ENCODE measurements at places on chromosomes 12 and 14.

DNA sequence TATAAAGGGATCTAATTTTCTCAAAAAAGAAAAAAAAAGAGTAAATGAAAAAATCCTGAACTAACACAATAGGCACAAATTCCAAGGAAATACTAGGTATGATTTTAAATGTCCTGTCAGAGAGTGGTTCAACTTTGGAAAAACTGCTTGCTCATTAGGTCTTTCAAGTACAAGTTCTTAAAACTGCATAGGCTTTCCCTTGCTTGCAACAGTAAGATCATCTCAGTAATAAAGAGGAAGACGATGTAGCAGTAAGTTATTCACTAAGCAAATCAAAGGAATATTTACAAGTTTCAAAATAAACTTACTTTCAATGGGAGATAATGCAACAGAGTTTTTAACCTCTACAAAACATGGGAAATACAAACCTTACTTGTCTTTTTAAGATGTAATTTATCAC is 21.6 kb downstream of the CORO1C start:
- DNase-seq, result no peak

- DNase-seq, result no peak
Observed at GRCh38 chr14:69037790-69038454, 58.8 kb upstream of the ACTN1 start.

GRCh38 chr14:52333823-52334657 is 19.9 kb downstream of the PTGER2 start:
- DNase-seq, result no peak

DNA sequence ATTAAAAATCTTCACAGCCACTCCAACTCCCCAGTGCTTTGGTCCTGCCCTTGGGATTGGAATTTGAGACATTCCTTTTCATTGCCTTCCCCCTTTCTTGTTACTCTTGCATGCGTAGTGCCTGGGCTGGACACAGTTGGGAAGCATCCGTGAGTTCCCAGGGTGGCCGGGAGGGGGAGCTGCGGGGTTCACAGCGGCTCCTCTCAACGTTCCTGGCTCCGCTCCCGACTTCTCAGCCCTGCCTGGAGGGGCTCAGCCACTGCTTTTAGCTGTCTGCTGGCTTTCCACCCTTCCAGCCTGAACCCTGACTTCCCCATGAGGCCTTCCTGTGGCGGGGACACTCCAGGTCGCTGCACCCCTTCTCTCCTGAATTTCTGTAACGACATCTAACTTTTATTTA is 3.2 kb downstream of the TEX52 start:
- DNase-seq, result peak; percentile 72

DNA sequence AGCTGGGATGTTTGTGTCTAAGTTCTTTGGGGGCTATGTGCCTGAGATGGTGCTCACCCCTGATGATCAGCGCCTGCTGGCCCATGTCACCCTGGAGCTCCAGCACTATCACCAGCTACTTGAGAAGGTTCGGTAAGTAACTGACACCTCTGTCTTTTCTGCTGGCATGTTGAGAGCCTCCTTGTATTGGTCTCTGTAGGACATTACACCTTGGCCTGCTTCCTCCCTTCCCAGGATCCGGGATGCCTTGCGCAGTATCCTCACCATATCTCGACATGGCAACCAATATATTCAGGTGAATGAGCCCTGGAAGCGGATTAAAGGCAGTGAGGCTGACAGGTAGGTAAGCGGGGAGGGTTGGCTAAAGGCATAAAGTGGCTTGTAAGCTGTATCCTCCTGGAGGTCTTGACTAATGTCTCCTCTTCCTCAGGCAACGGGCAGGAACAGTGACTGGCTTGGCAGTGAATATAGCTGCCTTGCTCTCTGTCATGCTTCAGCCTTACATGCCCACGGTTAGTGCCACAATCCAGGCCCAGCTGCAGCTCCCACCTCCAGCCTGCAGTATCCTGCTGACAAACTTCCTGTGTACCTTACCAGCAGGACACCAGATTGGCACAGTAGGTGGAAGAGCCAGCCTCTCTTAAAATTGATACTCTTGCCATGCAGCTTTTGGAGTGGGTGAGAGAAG is 5.5 kb downstream of the DDIT3 start:
- DNase-seq, result no peak

- no peak for DNase-seq
Observed at GRCh38 chr12:104957719-104958000, 430 bp downstream of the SLC41A2 start.

- no peak for DNase-seq
Observed at GRCh38 chr12:94941440-94941862, 62.0 kb downstream of the NDUFA12 start.

GRCh38 chr12:45458854-45459807 is 243.2 kb downstream of the ANO6 start:
- DNase-seq, result no peak

DNA sequence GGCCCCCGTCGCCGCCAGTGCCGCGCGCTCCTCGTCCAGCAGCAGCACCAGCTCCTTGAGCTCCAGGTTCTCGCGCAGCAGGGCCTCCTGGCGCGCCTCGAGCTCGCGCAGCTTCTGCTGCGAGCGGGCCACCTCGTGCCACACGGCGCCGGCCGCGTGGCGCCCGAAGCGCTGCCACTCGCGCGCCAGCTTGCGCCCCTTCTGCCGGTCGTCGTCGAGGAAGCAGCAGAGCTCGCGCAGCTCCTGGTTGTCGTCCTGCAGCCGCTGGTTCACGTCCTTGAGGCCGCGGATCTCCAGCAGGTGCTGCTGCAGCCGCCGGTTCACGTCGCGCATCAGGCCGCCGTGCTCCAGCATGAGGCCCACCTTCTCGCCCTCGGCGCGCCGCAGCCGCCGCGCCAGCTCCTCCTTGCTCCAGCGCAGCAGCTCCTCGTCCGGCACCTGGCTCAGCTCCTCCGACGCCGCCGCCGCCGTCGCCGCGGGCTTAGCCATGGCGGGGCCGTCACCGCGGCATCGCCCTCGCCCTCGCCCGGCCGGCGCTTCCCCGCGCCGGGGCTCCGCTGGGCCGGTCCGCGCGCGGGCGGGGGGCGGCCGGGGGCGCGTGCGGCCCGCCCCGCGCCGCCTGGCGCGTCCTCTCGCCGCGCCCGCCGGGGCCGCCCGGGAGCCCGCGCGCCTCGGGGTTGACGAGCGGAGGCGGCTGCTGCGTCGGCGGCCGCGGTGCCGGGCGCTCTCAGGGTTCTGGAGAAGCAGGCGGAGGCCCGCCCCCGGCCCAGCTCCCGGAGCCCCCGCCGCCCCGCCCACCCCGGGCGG is at the start of gene CCDC85C:
TSS of gene CCDC85C (minus strand) at position 737 of the 807 bp plus-strand sequence. CDS start at position 489, 248 bp downstream.
- no peak for DNase-seq

GRCh38 chr14:55789406-55789805 is 209.4 kb downstream of the KTN1 start:
- DNase-seq, result no peak

DNA sequence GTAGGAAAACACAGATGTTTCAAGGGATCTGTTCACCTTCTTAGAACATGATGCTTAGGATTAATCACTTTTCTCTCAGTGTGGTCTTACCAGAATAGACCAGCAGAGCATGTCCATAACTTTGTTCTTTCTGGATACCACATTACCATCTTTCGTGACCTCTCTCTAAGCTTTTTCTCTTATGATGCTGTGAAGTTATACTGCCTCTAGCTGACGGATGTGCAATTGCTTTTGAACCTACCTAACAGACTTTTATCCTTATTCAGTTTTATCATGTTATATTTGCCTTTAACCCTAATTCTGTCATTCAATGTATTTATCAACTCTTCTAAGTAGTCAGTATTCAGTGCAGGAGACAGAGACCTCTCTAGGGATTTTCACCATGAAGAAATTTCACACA is 246.7 kb downstream of the DACT1 start:
- no peak for DNase-seq

DNA sequence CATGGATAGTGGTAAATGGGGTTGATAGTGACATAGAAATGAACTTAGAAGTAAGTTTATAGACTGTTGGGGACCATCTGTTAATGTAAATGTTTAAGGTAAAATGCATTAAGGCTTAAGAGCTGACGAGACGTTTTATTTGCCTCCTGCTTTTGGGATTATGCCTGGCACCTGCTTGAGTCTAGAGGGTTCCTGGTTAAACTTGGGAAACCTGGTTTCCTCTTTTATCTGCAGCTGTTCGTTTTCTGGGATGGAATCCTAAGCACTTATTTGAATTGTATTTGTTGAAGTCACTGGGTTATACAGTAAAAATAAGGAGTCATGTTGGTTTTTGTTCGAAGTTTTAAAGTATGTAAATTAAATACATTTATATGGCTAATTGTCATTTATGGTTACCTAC is 914.7 kb downstream of the NRXN3 start:
- no peak for DNase-seq

- DNase-seq, result peak; percentile 54
Observed at GRCh38 chr14:90900476-90901083, 84.3 kb upstream of the TTC7B start.

GRCh38 chr14:55539975-55540374 is 40.0 kb upstream of the KTN1 start:
- DNase-seq, result no peak

GRCh38 chr12:38123566-38124246 is 192.9 kb upstream of the ALG10B start:
- no peak for DNase-seq

DNA sequence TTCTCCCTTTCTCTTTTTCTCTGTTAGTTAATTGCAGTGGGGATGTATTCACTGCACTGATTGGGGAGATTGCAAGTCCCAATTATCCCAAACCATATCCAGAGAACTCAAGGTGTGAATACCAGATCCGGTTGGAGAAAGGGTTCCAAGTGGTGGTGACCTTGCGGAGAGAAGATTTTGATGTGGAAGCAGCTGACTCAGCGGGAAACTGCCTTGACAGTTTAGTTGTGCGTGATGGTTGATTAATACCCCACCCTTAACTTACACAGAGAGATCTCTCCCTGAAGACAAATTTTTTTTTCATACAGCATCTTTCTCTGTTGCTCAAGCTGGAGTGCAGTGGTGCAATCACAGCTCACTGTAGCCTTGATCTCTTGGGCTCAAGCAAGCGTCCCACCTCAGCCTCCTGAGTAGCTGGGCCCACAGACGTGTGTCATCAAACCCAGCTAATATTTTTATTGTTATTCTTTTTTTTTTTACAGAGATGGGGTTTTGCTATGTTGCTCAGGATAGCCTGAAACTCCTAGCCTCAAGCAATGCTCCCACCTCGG is 4.6 kb downstream of the C1S start:
- no peak for DNase-seq

- peak; percentile 67 for DNase-seq
Observed at GRCh38 chr14:20632831-20633691, 8.4 kb downstream of the OR6S1 start.

DNA sequence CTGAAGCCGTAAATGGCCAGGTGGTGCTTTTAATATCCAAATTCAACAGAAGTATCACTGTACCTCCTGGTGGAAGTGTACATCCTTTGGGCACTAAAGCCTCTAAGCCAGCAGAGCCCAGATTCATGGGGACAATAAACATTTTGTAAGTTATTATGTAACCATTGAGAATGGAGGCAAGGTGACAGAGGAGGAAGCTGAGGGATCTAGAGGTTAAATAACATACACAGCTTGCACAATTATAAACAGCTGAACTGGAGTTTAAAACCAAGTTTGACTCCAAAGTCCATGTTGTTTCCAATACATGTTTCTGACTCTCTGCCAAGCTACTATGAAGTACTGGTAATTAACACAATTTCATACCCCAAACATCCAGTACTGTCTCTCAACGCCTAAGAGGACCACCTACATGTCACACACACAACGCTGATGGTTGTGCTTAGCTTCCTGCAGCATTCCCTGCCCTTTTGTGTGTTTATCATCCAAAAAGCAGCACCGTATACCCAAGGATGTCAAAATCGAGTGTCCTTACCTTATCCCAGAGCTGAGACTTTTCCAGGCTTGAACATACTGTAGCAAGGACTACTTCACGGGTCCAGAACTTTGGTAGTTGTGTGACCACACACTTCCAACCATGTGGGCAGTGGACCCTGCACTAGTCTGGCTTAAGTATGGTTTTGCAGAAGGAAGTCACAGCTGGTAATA is 41.3 kb downstream of the EGLN3 start:
- DNase-seq, result no peak

- no peak for DNase-seq
Observed at GRCh38 chr12:7859552-7859951, 13.2 kb downstream of the SLC2A14 start.

- DNase-seq, result no peak
Observed at GRCh38 chr12:106044773-106045172, 94.0 kb downstream of the NUAK1 start.

DNA sequence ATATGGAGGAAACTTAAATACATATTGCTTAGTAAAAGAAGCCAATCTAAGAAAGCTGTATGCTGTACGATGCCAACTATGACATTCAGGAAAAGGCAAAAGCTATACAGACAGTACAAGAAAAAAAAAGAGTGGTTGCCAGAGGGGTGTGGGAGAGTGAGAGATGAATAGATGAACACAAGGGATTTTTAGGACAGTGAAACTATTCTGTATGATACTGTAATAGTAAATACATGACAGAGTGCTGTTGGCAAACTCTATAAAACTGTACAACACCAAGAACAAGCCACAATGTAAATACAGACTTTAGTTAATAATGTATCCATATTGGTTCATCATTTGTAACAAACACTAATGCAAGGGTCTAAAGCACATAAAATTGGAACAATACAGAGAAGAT is 10.9 kb upstream of the MIPOL1 start:
- no peak for DNase-seq

GRCh38 chr12:72982356-72982755 is 710.2 kb downstream of the TRHDE start:
- no peak for DNase-seq

DNA sequence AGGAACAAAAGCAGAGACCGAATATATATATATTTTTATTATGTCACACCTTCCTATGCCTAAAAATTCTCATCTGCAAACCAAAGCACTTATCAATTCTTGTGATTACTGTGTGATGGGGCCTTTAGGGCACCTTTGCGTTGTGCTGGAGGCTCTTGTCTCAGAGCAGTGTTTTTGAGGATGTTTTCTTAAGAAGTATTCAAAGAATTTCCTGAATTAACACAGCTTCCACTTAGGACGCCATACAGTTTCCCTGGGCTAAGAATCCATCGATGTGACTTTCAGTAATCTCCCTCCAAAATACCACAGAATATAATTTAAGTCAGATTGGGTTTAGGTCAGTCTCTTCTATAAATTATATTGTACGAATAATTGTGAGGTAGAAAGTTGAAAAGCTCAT is 22.0 kb upstream of the HIF1A start:
- DNase-seq, result no peak
